ENCODE measurements at places on chromosomes 13 and 19.

DNA sequence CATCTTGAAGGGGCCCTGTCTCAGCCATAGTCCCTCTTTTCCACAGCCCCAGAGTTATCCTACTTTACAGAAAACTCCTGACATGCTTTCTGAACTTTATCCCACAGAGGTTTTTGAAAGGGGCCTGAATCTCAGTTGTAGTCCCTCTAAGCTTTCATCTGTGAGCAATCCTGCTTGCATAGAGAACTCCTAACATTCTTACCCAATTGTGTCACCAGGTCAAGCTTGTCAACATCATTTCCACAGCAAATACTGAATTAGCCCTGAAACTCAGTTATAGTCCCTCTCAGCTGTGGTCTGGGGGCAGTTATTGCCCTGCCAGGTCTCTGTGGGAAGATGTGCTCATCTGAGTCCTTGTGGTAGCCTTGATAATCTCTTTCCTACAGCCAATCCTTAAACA is 2190.3 kb upstream of the PCDH20 start:
- no peak for DNase-seq

GRCh38 chr19:55711719-55712118 is 26.5 kb downstream of the NLRP9 start:
- DNase-seq = no peak

DNA sequence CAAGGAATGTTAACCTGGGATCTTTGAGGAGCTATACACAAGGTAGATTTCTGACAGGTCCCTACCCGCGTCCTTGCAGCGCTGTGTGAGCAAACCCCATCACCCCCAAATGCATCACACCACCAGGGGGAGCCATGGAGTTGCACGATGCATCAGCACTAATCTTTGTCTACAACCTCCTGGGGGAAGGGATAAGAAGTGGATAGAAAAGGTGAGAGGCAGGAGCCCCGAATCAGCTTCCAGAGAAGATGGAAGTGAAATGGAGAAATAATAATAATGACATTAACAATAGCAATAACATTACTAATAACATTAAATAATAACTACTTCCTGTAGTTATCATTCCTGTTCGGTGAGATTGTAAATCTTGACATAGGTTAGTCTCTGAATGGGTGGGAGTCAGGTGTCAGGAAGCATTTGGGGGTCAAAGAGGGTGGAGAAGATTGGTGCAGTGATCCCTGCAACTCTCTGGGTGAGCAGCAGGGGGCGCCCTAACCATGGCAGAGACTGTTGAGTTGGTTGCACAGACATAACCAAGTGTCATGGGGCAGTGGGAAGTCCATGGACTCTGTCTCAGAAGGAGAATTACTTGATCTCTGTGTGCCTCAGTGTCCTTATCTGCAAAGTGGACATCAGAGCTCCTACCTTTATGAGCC is 16.5 kb downstream of the SIGLEC7 start:
- no peak for DNase-seq

DNA sequence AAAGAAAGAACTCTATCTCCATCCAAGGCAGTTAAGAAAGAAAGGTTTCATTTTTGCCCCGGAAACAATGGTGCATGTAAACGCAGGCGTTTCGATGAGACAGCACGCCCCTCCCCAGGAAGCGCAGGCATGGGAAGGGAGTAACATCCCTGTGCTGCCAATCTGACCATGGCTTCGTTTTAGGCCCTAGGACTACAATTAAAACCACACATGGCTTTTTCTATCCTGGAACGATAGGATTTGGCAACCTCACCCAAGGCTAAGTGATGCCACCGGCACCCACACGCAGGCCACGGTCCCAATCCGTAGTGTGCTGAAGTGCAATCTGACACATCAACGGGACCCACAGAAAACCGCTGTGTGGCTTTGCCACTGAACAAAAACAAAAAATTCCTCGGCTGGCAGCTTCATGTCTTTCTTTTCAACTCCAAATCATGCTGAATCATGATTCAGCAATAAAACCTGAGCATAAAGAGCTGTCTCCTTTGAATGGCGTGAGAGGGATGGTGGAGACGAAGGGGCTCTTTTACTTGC is 24.2 kb downstream of the RANBP3 start:
- DNase-seq = no peak

- DNase-seq = no peak
These were observed 692 bp downstream of the SULT2B1 start for GRCh38 chr19:48552406-48553322.

Measured in amniotic stem cell (primary cell).